ENCODE measurements at places on chromosomes 13 and 19.

- DNase-seq, result no peak
Observed at GRCh38 chr13:51623473-51623872, 39.2 kb downstream of the WDFY2 start.

GRCh38 chr13:32407854-32408253, 20.1 kb downstream of the N4BP2L1 start:
- no peak for DNase-seq

DNA sequence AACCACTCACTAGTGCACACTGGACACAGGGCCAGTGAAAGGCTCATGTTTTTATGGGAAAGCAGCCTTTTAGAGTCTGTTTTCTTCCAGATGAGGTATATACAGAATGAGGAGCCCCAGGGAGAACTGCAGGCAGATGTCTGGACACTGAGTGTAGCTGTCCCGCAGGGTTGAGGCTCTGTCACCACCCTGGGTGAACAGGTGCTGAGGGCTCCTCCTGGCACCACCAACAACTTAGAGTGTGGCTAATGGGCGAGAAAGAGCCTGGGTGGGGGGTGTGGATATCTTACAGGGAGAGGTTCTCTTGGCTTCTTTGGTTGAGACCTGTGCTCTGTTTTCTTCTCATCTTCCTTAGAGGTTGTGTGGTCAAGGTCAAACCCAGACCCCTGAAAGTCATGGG, 202.1 kb upstream of the GPR12 start:
- no peak for DNase-seq

DNA sequence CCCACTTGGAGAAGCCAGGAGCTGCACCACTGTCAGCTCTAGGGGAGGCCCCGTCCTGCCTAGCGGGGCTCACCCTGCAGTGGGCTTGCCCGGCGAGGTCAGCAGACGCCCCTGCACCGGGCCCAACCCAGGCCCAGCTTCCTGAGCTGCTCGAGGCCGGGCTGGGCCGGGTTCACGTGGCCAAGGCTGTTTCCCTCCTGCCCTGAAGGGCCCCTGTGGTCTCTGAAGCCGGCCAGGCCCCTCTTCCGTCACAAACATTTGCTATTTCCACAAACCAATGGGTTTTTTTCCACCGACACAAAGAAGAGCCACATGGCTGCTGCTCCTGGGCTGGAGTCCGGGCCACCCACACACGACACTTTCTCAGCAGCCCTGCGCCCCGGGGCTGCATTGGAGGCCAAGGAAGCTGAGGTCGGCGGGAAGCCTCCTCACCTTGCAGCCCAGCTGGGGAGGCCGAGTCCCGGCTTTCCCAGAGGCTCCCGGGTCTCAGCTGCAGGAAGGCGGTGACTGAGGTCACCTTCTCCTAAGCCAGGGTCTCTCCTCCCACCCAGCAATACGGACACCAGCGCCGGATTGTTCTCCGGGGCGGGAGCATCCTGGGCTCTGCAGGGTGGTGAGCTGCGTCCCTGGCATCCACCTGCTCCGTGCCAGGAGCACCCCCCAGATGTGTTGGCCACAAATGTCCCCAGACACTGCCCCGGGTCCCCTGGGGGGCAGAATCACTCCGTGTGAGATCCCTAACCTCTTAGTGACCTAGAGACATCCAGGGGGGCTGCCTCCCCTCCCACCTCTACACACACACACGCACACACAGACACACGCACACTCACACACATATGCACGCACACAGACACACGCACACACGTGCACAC, 80.5 kb downstream of the GADD45B start:
- no peak for DNase-seq

GRCh38 chr13:38868870-38869269, 121.8 kb downstream of the STOML3 start:
- DNase-seq, result no peak

DNA sequence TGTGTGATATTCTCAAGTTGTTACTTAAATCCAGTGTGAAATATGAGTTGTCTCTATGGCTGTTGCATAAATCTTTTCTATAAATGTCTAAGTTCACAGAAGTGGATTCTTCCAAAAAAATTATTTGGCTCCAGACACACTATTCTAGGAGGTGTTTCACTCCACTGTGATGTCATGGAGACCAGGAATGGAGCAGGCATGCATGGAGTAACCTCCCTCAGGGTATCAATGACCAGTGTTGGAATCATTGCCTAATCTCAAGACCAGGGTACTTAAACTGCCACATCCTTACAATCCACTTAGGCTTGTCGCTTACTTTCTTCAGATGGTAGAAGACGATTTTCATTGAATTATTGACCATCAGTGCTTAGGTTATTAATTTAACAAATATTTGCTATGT, 55.4 kb downstream of the LRRC63 start:
- no peak for DNase-seq

- DNase-seq, result peak; percentile 8
Observed at GRCh38 chr13:107865643-107866031, 349.7 kb downstream of the LIG4 start.

DNA sequence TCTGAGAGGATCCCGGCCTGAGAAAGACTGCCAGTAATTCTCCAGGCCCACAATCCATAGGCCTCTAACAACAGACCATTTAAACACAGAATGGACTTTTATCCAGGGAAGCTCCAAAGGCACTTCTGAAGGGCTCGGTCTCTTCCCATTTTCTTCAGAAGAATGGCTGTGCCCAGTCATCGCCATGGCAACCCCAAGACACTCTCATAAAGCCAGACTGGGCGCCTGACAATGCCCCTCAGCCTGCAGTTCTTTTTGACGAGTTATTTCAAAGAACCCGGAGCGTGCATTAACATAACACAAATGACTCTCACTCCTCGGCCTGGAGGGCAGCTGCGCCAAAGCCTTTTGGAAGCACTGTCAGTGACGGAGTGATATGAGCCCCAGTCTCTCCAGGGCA, 61.0 kb downstream of the RASA3 start:
- no peak for DNase-seq

DNA sequence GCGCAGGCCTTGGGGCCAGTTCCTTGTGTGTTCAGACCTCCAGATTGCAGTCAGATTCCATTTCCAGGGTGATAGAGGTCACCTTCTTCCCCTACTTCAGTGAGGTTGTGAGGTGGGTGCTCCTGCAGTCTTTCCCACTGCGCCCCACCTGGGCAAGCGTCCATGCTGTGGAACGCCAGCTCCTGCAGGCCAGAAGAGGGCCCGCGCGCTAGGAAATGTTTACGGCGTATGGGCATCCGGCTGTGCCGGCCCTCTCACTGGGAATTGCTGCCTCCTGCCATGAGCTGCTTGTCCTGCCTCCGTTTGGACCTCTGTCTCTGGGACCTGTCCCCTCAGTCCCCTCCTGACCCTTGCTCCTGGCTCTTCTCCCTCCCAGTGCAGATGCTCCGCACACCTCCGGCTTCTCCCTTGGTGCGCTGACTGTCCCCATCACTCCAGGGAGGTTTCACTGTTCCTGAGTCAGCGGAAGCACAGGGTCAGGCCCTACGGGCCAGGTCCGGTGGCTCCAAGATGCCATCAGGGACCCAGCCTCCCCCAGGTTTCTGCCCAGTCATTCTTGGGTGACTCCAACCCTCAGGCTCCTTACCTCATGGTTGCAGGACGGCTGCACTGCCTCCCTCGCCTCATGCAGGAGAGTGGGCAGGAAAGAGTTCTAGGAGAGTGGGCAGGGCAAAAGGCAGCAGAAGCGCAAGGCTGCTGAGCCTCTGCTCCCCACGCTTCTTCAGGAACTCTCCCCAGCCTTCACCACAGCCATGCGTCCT, 56.6 kb downstream of the SMARCA4 start:
- DNase-seq, result no peak

DNA sequence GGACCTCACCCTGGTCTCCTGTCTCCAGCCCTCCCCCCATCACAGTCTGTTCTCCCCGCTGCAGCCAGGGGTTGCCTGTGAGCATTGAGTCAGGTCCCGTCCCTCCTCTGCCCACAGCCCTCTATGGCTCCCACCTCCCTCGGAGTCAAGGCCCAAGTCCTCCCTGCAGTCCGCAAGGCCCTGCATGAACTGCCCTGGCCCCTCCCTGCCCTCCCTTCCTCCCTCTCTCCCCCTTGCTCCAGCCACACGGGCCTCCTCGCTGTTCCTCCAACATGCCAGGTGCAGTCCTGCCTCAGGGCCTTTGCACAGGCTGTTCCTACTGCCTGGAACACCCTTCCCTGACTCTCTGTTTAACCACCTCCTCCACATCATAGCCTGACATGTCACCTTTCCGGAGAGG, 2.8 kb downstream of the TINCR start:
- no peak for DNase-seq

- no peak for DNase-seq
Observed at GRCh38 chr19:15636026-15636425, 4.7 kb upstream of the CYP4F3 start.

- DNase-seq, result no peak
Observed at GRCh38 chr13:39336207-39336606, 266.8 kb downstream of the LHFPL6 start.

GRCh38 chr13:113074401-113074800, 31.2 kb upstream of the F7 start:
- DNase-seq, result no peak

- no peak for DNase-seq
Observed at GRCh38 chr19:19407633-19407930, 2.1 kb downstream of the GATAD2A start.

DNA sequence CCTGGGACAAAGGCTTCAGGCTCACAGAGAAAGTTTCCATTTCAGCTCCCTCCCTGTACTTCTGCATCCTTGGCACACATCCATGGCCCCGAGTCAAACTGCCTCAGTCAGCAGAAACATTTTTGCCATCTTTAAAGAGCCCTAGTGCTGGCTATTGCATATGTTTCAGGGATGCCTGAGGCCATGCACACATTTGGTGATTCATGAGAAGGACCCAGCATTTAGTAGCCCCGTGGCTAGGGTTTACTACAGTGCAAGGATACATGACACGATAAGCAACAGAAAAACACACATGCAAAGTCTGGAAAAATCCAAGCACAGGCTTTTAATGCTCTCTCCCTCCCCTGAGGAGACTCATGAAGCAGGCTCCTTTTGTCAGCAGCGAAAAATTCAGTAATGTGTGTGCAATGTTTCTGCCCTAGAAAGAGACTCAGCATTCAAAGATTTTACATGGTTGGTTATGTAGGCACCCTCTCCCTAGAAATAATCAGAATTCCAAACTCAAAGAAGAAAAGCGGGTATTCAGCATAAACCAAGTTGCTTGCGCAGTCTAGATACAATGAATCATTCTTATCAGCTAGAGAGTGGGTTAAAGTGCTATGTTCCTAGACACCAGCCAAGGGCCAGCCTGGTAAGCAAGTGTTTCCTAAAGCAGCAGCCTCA, 17.6 kb downstream of the ACOD1 start:
- peak; percentile 90 for DNase-seq

DNA sequence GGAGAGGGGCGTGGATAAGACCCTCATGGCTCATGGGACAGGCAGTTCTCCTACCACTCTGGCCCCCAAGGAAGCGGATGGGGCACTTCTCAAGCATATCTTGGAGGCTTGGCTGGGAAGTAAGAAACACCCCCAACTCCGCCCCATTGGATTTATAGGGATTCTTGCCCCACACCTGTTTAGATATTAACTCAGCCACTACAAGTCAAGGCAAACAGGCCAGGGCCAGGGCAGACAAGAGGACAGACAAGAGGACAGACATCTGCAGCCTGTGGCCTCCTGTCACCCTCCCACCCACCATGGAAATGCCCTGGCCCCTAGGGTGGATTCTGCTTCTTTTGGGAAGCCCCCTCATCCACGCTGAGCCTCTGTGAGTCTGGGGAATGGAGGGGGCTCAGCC, 24.1 kb downstream of the RDH8 start:
- no peak for DNase-seq

- no peak for DNase-seq
Observed at GRCh38 chr19:5011476-5012238, 42.7 kb downstream of the KDM4B start.

Data from fibroblast of the aortic adventitia (primary cell).